ENCODE measurements at places on chromosomes 5 and 9.
A peak's percentile ranks its signal among the peaks of the same experiment; 100 is the strongest.

DNA sequence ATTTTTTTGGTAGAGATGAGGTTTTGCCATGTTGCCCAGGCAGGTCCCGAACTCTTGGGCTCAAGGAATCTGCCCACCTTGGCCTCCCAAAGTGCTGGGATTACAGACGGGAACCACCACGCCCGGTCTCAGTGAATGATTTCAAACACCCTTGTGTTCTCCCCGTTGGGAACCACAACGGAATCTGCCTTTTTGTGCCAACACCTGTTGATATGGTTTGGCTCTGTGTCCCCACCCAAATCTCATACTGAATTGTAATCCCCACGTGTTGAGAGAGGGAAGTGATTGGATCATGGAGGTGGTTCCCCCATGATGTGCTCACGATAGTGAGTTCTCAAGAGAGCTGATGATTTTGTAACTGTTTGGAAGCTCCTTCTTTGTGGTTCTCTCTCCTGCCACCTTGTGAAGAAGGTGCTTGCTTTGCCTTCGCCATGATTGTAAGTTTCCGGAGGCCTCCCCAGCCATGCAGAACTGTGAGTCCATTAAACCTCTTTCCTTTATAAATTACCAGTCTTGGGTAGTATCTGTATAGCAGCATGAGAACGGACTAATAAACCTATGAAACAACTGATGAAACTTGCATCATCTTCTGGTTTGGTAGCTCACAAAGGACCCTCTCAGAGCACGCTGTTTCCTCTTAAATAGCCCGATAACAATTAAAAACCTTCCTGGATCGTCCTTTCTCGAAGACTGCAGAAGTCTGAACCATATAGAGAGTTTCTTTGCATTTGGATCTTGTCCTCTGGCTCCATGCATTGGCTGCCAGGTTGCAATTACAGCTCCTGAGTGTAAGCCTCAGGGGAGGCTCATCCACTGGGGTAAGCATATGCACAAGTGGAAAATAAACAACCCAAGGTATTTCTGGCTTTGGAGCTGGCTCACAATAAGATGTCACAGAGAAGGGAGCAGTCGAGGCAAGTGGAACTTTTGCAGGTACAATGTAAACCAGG lies 91.5 kb downstream of the SPRY4 start:
- DNase-seq, result no peak

DNA sequence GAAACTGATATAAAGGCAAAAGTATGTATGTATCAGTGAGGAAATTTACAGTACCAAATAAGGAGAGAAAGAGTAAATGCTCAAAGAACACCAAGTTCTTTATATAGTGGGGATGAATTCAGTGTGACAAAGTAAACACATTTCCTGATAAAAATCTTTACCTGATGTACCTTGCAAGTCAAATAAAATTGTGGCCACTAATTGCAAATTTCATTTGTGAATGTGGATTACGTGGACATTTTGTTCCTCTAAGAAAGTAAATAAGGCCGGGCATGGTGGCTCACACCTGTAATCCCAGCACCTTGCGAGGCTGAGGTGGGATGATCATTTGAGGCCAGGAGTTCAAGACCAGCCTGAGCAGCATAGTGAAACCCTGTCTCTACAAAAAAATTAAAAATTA lies 25.7 kb downstream of the CEP120 start:
- no peak for DNase-seq

DNA sequence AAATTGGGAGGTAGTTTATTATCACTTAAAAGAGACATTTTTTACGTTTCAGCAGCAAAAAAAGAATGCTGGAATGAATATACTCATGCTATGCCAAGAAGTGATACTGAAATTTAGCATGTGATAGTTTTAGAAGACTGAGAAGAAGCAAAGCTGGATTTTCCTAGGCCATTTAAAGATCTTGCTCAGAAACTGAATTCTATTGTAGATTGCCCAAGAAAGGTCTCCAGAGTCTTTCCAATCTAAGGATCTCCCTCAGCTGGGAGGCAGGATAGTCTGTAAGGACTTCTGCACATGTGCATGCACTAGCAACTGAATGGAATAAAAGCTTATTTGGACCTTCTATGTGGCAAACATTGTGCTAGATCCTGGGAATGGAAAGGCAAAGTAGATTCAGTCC lies 334.5 kb downstream of the DTWD2 start:
- no peak for DNase-seq

DNA sequence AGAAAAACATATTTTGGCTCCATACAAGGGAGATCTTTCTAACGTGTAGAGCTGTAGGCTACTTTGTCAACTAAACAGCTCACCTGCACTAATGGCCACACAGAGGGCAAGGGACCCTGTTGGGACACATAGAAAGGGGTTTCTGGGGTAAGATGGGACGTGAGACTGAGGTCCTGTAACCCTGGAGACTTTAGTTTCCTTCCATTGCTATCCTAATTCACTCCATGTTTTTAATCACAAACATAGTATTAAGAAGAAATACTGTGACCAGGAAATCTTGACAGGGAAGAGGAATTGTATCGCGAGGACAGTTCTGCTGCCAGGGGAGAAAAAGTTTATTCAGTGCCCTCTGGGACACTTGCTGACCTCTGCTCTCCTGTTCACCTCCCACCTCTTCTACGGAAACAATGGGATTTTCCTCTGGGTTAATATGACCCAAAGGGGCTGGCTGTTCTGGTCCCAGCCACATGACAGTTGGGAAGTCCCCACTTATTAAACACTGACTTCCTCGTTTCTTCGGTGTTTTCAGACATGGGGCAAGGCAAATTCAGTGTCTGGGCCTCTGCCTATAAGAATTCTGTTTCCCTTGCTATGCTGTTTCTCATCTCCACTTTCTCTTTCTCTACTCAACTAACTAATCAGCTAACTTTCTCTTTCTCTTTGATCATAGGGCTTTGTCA lies 106.9 kb upstream of the SEMA6A start:
- DNase-seq, result no peak

DNA sequence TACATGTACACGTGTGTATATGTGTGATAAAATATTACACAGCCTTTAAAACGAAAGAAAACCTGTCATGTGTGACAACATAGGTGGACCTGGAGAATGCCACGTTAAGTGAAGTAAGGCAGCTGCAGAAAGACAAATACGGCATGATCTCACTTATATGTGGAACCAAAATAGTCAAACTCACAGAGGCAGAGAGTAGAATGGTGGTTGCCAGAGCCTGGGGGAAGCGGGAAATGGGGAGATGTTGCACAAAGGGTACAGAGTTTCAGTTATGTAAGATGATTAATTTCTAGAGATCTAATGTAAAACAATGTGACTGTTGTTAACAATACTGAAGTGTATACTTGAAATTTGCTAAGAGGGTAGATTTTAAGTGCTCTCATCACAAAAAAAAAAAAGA lies 34.8 kb downstream of the ADAMTS12 start:
- DNase-seq, result no peak

- no peak for DNase-seq
Measured at GRCh38 chr5:140633501-140633900, 526 bp upstream of the CD14 start.

DNA sequence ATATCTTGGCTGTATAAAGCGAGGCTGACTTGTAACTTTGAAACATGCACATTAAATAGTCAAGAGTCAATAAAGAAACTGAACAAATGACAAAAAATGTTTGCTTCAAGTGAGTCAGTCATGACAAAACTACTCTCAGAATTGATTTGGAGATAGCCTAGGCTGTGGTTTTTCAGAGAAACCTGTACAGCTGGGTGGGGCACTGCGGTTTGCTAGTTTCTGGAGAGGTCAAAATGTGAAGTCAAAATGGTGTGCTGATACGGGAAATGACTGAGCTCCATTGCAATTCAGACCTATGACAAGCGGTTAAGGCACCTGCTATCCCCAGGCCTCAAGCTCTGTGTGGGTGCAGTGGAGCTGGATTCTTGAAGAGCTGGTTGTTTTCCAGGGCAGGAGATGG lies 10.3 kb upstream of the CD180 start:
- peak; percentile 13 for DNase-seq

DNA sequence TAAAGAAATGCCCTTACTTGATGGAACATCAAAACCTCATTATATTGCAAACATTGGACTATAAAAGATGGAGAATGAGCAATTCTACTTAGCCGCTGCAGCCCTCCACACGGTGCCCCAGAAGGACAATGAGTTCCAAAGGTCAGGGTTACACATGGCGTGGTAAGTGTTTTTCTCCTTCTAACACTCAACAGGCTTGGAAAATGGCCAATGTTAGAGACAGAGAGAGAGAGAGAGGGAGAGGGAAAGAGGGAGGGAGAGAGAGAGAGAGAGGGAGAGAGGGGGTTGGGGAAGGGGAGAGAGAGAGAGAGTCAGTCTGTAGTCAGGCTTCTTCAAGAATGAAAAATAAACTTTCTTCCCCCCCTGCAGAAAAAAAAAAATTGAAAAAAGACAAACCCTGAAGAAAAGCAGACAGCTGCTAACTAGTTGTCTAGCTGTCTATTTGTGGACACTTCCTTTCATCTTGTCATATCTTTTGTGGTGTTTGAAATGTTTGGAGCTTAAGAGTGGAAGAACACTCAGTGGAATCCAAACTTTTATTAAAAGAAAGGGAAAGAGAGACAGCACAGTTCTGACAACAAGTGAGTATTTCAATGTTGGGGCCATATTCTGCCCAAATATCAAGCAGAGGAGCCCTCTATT lies 324.8 kb downstream of the TMEM38B start:
- no peak for DNase-seq

- no peak for DNase-seq
Measured at GRCh38 chr5:155522540-155522939, 509.0 kb downstream of the KIF4B start.

DNA sequence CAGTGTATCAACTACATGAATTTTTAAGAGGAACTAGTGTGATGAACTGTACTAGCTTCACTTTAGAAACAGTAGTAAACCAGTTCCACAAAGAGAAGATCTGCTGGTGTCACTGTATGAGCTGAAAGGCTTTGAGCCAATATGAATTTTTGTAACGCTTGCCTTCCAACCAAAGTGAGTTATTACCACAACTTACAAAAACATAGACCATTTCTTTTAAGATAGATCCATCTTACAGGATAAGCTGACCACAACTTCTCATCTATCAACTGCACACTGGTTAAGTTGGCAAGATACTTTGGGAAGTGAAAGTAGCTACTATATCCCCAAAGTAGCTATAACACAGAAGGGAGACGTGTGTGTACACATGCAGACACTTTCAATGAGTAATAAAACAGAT lies 849.6 kb upstream of the DMAC1 start:
- no peak for DNase-seq

DNA sequence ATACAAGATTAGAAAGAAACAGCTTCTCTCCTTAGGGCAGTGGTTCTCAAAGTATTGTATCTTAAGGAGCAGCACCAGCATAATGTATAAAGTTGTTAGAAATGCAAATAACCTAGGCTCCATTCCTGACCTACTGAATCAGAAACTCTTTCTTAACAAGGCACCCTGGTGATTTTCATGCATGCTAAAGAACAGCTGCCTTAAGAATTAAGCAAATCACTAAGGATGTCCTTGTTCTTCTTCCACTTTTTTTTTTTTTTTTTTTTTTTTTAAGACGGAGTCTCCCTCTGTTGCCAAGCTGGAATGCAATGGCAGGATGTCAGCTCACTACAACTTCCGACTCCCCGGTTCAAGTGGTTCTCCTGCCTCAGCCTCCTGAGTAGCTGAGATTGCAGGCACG lies 1095.2 kb upstream of the EDIL3 start:
- DNase-seq, result no peak

DNA sequence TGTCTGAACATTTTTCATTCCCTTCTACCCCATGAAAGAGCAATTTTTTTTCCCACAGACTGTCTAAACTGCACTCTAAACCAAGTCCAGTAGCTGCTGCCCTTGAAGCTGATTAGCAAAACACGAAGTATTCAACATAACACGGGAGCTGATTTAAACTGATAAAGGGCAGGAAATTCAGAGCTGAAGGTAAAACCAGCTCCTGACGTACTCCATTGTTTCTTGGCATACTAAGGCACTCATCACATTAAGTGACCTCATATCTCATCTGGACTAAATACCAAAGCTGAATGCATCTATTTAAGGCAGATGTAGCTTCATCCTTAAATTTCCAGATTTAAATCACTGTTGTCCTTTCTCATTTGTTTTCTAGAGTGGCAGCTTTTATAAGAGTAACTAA lies 12.0 kb downstream of the GDF9 start:
- no peak for DNase-seq

- no peak for DNase-seq
Measured at GRCh38 chr5:146866263-146866662, 12.3 kb downstream of the PPP2R2B start.

- peak; percentile 70 for DNase-seq
Measured at GRCh38 chr5:154513669-154514084, 35.6 kb upstream of the HAND1 start.

Data from AG10803 (cell line).